ENCODE measurements at places on chromosomes 3 and 15.

- no peak for DNase-seq
Observed at GRCh38 chr3:121723485-121723884, 26.1 kb downstream of the GOLGB1 start.

DNA sequence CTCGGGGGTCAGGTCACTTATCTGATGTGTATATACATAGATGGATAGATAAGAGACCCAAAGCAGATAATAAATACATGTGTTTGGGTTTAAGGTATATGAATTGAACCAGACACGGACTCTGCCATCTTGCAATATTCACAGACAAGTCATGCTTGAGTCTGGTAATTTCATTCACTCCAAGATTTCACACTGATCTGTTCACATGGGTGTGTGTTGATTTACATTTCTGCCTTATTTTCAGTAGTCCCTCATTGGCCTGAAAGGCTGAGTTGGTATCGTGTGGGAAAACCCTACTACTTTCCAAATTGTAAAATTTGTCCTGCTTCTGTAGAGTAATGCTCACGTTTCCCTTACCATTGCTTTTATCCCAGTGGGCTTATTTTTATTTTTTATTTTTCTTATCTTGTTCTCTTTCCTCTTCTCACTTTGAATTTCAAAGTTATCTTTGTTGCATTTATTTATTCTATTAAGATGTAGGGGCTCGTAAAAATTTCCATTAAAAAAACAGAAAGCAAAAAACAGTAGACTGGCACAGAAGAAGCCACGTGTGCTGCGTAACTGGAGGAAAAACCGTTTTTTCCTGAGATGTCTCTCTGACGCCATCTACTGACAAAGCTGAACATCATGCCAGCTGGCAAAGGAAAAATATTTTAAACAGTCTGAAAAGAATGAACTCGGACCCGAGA, 10.8 kb upstream of the MFSD1 start:
- peak; percentile 28 for DNase-seq

DNA sequence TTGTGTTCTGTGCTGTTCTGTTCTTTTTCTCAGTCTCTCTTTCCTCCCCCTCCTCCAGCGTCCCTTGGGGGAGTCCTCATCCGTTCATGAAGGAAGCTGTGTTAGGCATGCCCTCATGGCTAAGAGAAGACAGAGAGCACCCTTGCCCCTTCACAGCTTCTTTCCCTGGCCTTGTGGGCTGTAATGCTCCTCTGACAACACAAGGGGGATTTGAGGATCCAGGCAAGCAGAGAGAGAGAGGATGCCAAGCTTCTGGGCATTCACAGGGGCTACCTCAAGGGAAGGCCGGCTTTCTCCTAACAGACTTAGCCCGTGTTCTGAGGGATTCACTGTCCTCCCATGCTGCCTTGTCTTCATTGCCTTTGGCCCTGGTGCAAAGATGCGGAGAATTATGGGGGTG, 389.5 kb downstream of the LRTM1 start:
- DNase-seq, result no peak

- no peak for DNase-seq
Observed at GRCh38 chr3:123953735-123954134, 7.3 kb downstream of the CCDC14 start.

- DNase-seq, result no peak
Observed at GRCh38 chr15:100340721-100341238, 995 bp downstream of the ADAMTS17 start.

- DNase-seq, result no peak
Observed at GRCh38 chr3:113534365-113534764, 2.0 kb downstream of the SIDT1 start.

DNA sequence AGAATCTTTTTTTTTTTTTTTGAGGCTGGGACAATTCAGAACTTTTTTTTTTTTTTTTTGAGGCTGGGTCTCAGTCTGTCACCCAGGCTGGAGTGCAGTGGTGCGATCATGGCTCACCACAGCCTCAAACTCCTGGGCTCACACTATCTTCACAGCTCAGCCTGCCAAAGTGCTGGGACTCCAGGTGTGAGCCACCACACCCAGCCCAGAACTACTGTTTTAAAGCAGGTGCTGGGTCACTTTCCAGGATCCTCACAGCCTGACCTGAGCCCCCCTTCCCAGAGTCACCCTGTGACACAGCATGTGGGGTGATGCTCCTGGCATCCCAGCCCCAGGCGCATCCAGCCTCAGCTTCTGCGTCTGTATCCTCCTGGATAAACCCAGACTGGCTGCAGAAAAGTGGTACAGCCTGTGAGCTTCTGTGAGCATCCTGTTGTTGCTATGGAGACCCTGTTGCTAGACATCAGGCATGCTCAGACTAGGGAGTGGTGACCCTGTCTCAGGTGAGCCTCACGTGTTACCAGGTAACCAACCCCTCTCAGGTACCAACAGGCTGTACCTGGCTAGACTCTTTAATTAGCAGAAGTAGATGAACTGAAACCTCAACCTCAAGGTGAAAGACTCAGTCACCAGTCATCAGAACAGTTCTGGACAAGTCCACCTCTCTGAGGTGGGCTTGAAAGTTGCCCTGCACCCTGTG, 15.0 kb downstream of the KLF13 start:
- no peak for DNase-seq

GRCh38 chr3:197305854-197306253, 7.4 kb upstream of the DLG1 start:
- DNase-seq, result no peak

GRCh38 chr15:66590435-66590834, 24.6 kb upstream of the LCTL start:
- DNase-seq, result no peak

DNA sequence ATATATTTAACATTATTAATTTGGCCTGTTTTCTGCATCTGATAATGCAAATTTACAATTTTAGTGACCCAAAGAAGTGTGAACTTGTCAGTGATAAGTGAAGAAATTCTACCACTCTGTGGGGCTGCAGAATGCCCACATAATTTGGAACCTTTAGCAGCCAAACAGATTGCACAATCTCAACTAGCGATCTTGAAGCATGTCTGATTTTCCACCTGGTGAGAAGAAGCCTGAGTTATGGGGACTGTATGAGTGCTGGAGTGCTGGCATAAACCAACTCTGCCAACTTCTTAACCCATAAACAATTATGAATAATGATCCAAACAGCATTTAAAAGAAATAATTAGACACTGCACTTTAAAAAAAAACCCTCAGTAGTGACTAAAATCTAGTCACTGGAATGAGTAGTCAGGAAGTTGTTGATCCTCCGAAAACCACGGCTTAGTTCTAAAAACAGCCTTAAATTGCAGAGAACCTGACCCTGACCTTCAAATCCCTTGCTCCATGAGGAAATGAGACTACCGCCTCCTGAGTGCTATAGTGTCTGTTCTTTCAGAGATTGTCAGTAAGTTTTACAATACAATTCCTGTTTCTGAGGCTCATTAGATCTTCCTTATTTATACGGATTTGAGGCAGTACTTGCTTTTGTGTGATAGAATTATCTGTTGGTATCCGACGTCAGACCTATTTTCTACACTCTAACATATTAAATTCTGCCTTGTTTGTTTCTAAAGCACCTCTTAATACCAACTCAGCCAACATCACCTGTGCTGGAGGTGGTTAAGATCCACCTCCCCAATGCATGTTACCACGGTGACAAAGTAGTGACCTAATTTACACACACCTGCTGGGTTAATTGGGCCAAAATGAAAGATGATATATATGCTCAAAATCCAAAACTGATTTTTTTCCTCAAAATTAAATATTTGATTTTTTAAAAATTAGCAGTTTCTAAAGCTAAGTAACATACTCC, 267.7 kb downstream of the ZBTB20 start:
- no peak for DNase-seq

GRCh38 chr3:188286087-188286513, 132.1 kb downstream of the LPP start:
- DNase-seq, result no peak

- DNase-seq, result no peak
Observed at GRCh38 chr3:171876680-171877147, 33.6 kb downstream of the TMEM212 start.

- DNase-seq, result no peak
Observed at GRCh38 chr3:39850716-39851032, 41.3 kb downstream of the MYRIP start.

GRCh38 chr15:54810496-54810895, 386.2 kb downstream of the RSL24D1 start:
- no peak for DNase-seq

- DNase-seq, result no peak
Observed at GRCh38 chr3:16349986-16350596, 85.1 kb downstream of the OXNAD1 start.

DNA sequence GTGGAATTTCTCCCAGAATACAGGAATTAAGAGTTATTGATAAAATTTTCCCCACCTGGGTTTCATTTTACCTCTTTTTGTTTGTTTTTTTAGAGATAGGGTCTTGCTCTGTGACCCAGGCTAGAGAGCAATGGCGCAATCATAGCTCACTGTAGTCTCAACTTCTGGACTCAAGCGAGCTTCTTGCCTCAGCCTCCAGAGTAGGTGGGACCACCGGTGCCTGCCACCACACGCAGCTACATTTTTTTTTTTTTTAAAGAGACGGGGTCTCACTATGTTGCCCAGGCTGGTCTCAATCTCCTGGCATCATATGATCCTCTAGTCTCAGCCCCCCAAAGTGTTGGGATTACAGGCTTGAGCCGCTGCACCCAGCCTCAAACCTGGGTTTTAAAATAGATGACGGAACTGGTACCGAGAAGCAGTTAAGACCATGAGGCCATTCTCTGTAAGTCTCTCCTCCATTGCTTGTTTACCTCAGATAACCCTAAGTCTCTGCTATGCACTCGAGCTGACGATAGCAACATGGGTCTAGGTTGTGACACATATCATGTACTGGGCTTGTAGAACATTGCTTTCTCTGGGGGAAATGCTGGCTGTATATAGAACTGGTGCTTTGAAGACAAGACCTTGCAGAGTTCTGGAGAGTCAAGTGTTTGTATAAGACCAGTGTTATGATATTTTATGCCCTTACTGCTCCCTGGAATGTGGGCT, 16.4 kb downstream of the ETV5 start:
- no peak for DNase-seq

DNA sequence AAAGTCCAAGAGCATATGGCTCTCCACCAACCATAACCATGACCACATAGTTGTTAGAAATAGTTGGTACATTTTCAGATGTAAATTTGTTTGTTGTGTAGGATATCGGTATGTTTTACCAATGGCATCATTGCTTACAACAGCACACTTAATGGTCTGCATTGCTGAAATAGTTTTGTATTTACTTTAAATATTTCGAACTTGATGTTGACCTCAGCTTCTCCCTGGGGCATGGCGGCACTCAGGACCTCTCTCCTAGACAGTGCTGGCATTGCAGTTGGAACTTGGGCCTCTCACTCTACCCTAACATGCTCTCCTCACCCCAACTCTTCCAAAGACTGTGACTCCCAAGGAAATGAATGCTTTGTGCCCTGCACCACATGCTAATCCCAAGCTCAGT, 5.0 kb downstream of the SLC22A13 start:
- DNase-seq, result no peak

DNA sequence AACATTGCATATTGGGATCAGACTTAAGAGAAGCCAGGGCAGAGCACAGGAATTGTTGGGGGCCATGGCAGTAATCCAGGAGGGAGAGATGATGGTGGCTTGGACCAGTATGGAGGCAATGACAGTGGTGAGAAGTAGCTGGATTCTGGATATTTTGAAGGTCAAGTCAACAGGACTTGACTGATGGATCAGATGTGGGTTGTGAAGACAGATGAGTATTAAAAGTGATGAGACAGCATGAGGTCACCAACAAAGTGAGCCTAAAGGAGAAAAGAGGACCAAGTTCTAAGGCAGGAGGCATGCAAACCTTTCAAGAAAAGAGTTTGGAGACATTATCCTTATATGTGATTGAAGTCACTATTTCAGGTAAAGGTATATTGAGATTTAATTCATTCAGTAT, 56.6 kb upstream of the TIPARP start:
- no peak for DNase-seq

DNA sequence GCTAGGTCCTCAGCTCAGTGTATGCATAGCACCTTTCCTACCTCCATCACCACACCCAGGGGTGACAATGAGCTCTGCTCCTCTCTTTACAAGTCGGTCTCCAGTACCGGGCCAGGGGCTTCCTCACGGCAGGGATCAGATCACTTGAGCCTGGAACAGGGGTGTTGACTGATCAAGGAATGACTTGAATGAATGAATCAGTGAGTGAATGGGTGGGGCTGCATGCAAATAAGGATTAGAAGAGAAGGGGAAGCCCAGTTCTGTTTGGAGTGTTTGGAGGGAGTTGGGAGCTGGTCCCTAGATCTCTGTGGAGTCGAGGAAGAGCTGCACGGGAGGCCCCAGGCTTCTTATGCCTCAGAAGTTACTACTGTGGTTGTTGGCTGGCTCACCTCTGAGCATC, 87.0 kb downstream of the TMEM266 start:
- no peak for DNase-seq

DNA sequence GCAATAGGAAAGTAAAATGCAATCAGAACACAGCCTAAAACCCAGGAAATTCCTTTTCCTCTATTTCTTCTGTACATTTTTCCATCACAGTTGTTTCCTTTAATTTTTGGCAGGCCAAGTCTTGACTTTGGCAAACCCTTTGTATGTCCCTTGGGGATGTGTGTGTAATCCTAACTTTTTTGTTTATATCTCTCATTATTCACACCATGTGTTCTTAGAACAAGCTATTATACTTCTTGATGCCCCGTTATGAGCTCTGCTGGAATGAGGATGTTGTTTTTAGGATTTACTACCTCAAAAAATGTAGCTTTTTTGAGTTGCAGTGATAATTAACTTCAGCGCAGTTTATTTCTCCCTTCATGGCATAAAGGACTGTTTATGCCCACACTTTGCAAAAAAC, 123.4 kb downstream of the ABI3BP start:
- DNase-seq, result no peak

DNA sequence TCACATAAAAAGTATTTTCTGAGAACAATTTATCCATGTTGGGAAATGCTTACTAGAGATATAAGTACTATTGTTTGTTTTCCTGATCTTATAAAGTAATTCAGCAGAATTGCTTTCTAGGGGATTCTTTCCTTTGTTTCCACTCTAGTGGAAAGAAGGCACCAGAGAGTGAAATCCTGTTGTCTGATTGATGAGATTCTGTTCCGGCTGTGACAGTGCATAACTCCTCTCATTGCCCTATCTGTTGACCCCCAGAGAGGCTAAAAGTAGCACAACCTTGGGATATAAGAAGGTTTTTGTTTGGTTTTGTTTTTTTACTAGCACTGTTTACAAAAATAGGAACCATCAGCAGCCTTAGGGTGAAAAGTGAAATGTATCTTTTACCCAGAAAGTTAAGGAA, 114.1 kb downstream of the ALCAM start:
- no peak for DNase-seq

GRCh38 chr15:29822684-29823459, 604 bp upstream of the TJP1 start:
- no peak for DNase-seq

DNA sequence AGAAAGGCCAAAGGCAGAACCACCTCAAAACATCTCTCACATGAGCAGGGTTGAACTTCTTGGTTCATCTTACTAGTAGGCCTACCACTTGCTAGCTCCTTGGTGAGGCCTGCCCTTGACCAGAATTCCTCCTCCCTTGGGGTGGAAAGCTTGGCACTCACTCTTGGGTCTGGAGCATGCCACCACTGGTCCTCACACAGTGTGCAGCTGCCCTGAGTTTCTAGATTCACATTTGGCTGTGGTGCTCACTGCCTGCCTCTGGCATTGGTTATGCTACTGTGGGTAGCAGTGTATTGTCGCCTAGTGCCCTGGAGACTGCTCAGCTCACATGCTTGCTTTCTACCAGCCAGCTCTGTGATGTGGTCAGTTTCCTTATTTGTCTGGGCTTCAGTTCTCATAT, 23.7 kb downstream of the OXNAD1 start:
- no peak for DNase-seq

GRCh38 chr15:73952913-73953750, 26.9 kb downstream of the LOXL1 start:
- DNase-seq, result no peak
